ENCODE measurements at places on chromosomes 16 and 17.
A peak's percentile ranks its signal among the peaks of the same experiment; 100 is the strongest.

GRCh38 chr17:32370426-32370825, 20.5 kb downstream of the ZNF207 start:
- no peak for DNase-seq

- DNase-seq = no peak
Observed at GRCh38 chr16:75271441-75272096, 20.1 kb upstream of the BCAR1 start.

DNA sequence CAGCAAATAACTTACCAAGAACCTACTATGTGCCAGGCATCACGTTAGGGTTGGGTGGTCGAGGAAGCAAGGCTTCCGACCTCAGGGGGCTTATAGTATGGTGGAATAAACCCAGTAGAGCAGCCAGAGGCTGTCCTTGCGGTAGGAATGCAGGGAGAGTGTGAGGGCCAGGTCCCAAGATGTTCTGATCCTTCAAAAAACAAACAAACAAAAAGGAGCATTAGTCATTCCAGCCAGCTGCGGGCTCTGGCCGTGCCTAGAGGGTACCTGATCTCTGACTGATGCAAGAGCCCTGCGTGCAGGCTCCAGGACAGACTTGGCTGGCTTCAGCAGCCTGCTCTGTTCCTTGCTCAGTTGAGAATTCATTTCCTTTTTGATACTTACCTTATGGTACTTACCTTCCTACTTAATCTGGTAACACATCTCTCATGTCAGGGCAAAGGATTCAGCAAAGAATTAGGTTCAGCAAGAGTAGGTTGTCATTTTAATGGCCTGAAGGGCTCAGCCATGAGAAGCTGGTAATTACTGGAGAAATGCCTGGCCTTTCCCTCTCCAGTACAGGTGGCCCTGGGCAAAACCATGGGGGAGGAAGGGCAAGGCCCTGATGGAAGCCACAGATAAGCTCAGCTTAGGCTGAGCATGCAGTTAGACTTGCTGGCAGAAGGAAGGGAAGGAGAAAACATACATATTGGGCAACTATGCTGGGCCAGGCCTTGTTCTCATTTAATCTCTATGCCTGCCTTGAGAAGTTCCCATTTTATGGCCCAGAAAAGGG, 18.4 kb downstream of the CYB5D2 start:
- DNase-seq = peak; percentile 86

DNA sequence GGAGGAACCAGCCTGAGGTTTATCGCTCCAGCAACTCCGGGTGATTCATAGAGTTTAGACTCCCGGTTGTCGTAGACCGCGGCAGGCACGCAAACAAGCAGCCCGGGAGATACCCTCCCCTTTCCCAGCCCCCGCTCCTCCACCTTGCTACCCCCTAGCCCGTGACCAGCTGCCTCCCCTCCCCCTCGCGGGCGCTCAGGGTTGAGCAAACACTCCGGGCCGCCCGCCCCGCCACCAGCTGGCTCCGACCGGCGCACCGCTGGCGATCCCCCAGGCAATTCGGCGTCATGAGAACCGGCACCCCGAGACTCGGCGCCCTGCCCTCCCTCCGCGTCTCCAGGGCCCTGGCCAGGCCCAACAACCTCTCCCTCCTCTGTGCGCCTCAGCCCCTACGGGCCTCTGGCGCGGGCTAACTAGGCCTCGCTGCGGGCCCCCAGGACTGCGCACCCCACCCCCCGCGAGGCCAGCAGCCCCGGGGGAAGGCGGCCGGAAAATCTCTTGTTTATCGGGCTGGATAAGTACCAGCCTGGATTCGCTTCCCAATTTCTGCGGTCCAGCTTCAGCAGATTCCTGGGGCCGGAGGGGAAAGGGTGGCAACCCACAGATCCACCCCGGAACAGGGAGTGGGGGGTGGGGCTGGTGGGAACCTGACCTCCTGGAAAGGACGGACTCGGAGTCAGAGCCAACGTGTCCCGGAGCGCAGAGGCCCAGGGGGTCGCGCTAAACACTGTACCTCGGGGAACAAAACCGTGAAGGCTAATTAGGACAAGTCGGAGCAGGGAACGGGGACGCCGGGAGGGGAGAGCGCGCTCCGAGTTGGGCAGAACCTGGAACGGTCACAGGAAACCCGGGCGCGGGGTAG, 951 bp upstream of the GPRC5C start:
- peak; percentile 81 for DNase-seq

- DNase-seq = no peak
Observed at GRCh38 chr16:84044118-84044488, 1.5 kb upstream of the SLC38A8 start.

DNA sequence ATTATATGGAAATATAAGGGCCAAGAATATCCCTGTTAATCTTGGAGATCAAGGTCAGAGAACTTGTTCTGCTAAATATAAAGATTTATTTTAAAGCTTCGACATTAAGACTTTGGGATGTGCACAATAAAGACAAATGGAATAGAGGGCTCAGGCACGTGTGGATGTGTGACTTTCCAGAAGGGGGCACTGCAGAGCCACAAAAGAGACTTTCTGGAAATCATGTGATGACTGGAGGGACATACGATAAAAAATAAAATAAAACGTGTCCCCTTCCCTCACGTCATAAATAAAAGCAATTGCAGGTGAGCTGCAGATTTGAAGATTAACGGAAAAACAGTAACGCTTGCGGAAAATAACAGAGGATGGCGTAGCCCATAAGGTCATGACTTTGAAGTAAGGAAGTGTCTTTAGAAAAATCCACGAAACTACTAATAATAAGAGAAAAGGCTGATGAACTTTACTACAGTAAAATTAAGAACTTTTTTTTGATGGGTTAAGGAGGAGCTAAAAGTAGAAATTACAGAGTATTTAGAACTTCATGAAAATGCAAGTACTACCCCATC, 9.4 kb upstream of the ENGASE start:
- no peak for DNase-seq

DNA sequence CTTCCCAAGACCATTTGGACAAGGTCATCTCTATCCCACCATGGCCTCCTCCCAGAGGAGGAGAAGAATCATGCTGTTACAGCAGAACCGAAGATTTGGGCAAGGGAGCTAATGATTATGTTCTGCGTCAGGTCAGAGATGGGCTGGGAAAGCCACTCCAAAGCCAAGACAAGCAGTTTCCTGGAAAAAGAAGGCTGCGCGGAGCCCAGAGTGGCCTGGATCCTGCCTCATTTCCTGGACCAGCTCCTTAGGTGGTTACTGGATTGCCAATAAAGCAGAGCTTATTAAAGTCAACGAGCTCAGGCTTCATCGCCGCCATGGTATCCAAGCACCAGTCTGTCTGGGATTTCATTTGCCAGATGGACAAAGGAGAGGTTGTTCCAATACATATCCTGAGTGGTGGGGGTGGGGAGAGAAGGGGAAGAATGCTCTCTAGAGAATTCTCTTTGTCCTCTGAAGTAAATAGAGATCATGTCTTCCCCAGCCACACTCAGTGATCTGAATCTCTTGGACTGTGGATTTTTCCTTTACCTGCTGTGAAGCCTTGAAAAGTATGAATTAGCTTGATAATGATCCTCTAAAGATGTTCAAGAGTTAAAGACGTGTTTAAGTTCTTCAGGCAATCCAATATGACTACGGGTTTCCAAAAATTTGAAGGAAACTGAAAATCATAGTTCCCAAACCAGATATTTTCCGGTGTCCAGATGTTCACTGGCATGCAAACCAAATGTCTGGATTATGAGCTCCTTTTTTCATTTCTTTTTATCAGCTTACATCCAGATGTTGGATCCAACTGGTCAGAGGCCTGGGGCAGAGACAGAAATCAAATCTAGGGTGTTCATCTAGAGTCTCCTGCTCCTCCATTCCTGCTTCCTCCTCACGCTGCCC, 17.7 kb downstream of the PRAC1 start:
- no peak for DNase-seq

DNA sequence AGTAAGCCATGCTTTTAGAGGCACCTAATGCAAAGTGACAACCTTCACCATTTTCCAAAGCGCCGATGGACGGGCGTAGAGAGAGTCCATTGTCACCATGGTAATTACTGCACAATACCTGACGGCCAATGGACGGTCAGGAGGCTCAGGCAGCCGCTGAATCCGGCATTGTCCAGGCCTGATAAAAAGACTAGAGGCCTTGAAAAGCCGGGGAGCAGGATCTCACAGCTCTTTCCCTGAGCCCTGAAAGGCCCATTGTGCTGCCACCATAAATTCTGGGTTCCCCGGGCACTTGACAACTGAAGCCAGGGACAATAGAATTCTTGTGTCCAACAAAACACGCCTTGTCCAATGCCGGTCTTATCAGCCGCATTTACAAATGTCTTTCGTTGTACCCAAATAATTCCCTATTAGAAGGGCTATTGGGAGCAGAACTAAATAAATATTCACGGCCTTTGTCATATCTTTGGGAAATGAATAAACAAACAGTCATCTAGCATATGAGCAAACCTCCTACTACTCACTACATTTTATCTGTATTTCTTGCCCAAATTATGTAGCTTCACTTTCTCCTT, 62.4 kb downstream of the CDH11 start:
- no peak for DNase-seq

GRCh38 chr16:88886845-88887521, 20.5 kb upstream of the PABPN1L start:
- DNase-seq = no peak

Data from foreskin keratinocyte (primary cell).